A549 treated with DMSO at 1 μM for 4 hours (cell line): ENCODE measurements at places on chromosomes 13 and 19. TPM values are rescaled to one million over a fixed set of nuclear protein-coding genes. Genes with fewer than 3 reads are reported as not detected.

Gene LINGO3
- total RNA-seq, result not detected in 5 replicates

Gene MAMSTR
- 0.28 to 0.51 TPM (median 0.48 TPM) in 5 replicates for total RNA-seq

Gene C5AR2
- 0.44 to 1.1 TPM (median 0.87 TPM) in 5 replicates for total RNA-seq

Gene AMER2
- not detected in 5 replicates for total RNA-seq

Gene ZNF431
- total RNA-seq, result 2.5 to 6.2 TPM (median 3.0 TPM) in 5 replicates

Gene SYT5
- 2.5 to 5.1 TPM (median 3.9 TPM) in 5 replicates for total RNA-seq

Gene ZNF471
- 0.03 to 0.08 TPM (median 0.05 TPM) in 4 of 5 replicates, not detected in the other for total RNA-seq

Gene NKPD1
- total RNA-seq, result 0.04 to 0.09 TPM (median 0.05 TPM) in 5 replicates

Gene LRG1
- 0.06 to 0.34 TPM (median 0.09 TPM) in 5 replicates for total RNA-seq
